A172 (cell line): ENCODE measurements at places on chromosomes 2 and 18. TPM values are rescaled to one million over a fixed set of nuclear protein-coding genes. Genes with fewer than 3 reads are reported as not detected.

UCN gene
- total RNA-seq = 4.1 and 5.0 TPM in 2 replicates

GKN1 gene
- total RNA-seq = not detected in 2 replicates

PARD3B gene
- 3.7 and 5.4 TPM in 2 replicates for total RNA-seq

CEBPZOS gene
- 29.5 and 45.3 TPM in 2 replicates for total RNA-seq

OTX1 gene
- total RNA-seq = 0.41 and 0.69 TPM in 2 replicates

GPR55 gene
- total RNA-seq = 0.24 TPM in 1 of 2 replicates, not detected in the other

HES6 gene
- 28.6 and 31.7 TPM in 2 replicates for total RNA-seq

CD302 gene
- 9.2 and 10.0 TPM in 2 replicates for total RNA-seq

CXCR2 gene
- 0.17 TPM in 1 of 2 replicates, not detected in the other for total RNA-seq

AGXT gene
- 0.07 TPM in 1 of 2 replicates, not detected in the other for total RNA-seq

ATG16L1 gene
- total RNA-seq = 42.3 and 53.6 TPM in 2 replicates

DSC3 gene
- total RNA-seq = not detected in 2 replicates

ZSWIM2 gene
- total RNA-seq = not detected in 2 replicates

NYAP2 gene
- total RNA-seq = not detected in 2 replicates

SLC40A1 gene
- total RNA-seq = 1.2 and 1.4 TPM in 2 replicates

OTOF gene
- total RNA-seq = 2.1 TPM in 1 of 2 replicates, not detected in the other

IL36G gene
- not detected in 2 replicates for total RNA-seq

SCN7A gene
- 0.02 TPM in 1 of 2 replicates, not detected in the other for total RNA-seq

EPB41L3 gene
- total RNA-seq = not detected in 2 replicates

COL6A3 gene
- total RNA-seq = 2.5 and 4.8 TPM in 2 replicates

FSHR gene
- not detected in 2 replicates for total RNA-seq

CPO gene
- not detected in 2 replicates for total RNA-seq

MATN3 gene
- total RNA-seq = 13.4 and 16.1 TPM in 2 replicates

GTF3C2 gene
- 56.4 and 67.8 TPM in 2 replicates for total RNA-seq

ABCA12 gene
- total RNA-seq = 0.05 and 0.14 TPM in 2 replicates

FAM237A gene
- total RNA-seq = not detected in 2 replicates

IL1RL2 gene
- total RNA-seq = not detected in 2 replicates

TRPM8 gene
- total RNA-seq = 1.1 and 2.4 TPM in 2 replicates

SLC4A5 gene
- total RNA-seq = 0.07 TPM in 1 of 2 replicates, not detected in the other
